Activated CD8-positive, alpha-beta memory T cell treated with anti-CD3 and anti-CD28 coated beads for 4 hours (primary cell): ENCODE measurements at places on chromosomes 16 and 17.

GRCh38 chr17:56319531-56319930 lies 166.3 kb downstream of the ANKFN1 start:
- DNase-seq = no peak

DNA sequence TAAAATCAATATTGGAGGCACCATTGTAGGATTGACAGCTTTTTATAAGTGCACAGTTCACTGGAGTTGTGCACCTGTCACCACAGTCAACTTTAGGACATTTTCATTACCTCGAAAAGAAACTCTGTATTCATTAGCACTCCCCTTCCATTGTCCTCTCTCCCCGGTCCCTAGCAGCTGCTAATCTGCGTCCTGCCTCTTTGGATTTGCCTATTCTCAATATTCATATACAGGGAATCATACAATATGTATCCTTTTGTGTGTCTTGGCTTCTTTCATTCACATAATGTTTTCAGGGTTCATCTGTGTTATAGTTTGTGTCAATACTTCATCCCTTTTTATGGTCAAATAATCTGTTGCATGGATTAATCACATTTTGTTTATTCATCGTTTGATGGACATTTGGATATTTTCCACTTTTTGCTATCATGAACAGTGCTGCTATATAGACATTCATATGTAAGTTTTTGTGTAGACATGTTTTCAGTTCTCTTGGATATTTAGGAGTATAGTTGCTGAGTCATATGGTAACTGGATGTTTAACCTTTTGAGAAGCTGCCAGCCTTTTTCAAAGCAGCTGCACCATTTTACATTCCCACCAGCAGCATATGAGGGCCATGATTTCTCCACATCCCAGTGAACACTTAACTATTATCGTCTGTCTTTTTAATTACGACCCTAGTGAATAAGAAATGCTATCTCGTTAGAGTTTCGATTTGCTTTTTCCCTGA lies 9.8 kb downstream of the DNAJA3 start:
- no peak for DNase-seq

GRCh38 chr17:30982855-30983254 lies 12.0 kb downstream of the RNF135 start:
- no peak for DNase-seq

GRCh38 chr17:29665481-29665810 lies 42.7 kb upstream of the CORO6 start:
- no peak for DNase-seq

DNA sequence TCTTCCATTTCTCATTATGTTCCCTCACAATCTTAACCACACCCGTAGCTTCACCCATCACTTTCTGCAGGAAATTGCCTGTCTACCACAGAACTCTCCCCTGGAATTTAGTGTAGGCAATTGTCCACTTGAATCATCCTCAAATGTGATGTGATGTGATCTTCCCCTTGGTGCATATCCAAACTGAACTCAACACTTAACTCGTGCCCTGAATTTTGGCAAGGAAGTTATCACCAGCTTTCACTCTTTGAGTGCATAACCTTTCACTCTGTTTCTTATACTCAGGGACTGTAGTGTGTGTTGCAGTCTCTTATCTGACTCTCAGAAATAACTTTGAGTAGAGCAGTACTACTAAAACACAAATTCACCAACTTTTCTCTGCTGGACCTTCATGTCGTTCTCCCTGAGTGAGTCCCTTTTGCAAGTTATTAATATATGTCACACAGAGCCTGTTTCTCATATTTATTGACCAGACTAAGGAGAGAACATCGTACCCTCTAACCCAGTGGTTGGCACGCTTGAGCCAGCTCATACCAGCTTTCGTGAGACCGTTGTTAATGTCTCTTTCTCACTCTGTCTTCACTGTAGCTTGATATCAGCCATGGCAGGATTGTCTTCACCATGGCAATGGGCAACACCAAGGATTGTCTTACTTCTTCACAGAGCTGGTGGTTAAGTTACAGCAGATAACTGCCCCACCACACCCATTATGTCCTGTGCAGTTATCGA lies 558.9 kb upstream of the HSBP1 start:
- DNase-seq = no peak

GRCh38 chr17:61587807-61588660 lies 3.0 kb downstream of the NACA2 start:
- DNase-seq = no peak

DNA sequence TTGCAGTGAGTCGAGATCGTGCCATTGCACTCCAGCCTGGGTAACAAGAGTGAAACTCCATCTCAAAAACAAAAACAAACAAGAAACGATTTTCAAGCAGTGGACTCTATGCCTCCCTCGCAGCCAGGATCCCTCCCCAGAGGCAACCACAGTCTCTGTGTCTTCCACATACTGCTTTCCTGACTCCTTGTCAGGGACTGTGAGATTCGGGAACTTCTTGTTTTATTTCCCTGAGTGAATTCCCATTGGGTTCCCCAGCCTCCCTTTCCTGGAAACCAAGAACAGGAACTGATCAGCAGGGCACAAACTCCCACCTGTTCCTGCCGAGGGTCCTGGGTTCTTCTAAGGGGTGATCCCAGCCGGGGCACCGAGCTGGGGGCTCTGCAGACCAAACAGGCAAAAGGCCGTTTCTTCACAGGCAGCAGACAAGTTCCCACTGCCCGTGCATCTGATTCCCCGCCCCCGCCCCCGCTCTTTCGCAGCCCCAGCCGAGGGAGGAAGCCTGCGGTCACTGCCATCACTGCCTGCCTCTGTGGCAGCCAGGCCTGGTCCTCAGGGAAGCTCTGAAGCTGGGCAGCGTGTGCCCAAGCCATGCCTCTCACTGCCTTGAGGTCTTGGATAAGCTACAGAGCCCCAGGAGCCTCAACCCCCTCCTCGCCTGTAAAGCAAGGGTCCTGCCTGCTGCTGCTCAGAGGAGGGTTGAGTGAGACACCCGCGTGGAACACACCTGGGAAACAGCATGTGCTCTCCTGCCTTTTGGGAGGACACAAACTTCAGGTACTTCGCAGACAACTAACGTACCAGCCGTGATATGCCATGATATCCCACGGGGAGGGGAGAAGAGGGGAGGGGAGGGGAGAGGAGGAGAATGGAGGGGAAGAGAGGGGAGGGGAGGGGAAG lies 5.5 kb upstream of the PIEZO1 start:
- no peak for DNase-seq

DNA sequence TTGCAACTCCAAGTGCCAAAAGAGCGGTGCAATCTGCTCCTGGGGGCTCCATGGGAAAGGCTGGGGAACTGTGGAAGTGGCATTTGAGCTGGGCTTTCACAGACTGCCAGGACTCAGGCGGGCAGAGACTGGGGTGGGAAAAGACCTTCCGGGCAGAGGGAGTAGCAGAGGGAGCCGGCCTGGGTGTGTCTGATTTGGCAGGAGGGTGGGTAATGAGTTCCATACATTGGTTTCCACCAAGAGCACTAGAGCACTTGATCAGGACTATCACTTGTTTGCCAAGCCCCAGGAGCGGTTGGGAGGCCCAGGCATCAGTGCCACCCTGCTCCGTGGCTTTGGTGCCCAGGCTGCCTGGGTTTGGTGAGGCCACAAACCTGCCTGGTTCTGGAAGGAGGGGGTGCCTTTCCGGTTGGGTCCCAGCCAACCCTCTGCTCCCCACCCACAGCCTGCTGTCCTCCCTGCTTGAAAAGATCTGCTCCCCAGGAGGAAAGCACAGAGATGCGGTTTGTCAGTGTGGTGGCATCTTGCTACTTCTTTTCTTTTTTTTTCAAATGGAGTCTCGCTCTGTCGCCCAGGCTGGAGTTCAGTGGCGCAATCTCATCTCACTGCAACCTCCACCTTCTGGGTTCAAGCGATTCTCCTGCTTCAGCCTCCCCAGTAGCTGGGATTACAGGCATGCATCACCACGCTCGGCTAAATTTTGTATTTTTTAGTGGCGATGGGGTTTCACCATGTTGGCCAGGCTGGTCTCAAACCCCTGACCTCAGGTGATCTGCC lies 3.5 kb upstream of the TRIM47 start:
- DNase-seq = no peak

DNA sequence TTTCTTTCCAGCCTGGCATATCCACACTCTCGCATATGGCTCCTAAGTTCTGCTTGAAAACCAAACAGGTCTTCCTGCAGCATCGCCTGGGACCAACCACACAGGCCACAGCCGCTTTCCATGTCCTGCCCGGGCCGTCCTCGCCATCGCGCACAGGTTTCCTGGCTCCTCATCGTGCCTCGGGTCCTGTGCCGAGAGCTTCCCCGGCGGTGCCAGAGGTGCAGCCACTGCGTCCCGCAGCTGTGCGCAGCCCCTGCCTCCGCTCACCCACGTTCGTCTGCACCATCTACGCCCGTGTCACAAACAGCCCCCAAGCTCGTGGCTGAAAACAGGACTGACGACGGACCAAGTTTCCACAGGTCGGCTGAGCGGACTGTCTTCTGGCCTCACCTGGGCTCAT lies 6.3 kb upstream of the ZFPM1 start:
- no peak for DNase-seq
